KBM-7 (cell line): ENCODE measurements at places on chromosomes 4 and X.

- DNase-seq = no peak
These were observed 17.3 kb downstream of the SMPX start for GRCh38 chrX:21740329-21741274.

GRCh38 chr4:7897811-7898210, 41.9 kb downstream of the AFAP1 start:
- DNase-seq = no peak

GRCh38 chr4:54392479-54392878, 163.4 kb downstream of the PDGFRA start:
- DNase-seq = no peak

GRCh38 chrX:11888421-11888820, 130.4 kb downstream of the MSL3 start:
- DNase-seq = no peak

- DNase-seq = no peak
These were observed 2.1 kb downstream of the NAF1 start for GRCh38 chr4:163164591-163164990.

DNA sequence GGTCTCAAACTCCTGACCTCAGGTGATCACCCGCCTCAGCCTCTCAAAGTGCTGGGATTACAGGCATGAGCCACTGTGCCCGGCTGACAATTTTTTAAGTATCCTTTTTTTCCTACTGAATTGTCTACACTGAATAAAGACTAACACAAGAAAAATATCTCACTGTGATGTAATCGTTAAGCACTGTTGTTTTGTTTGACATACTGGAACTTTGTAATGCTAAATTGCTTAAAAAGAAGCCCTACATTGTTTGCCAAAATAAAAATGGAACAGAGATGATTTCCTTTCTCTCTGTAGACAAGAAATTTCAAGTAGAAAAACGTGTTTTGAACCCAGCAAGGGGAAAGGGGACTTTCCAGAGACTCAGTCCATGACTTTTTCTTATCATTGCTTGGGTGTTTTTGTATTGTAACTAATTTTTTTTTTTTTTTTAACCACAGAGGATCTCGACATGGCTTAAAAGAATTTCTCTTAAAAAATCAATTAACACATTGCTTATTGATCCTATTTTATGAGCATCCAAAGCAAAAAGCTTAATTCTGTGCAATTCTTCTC, 74.9 kb downstream of the TMEM156 start:
- DNase-seq = no peak

GRCh38 chr4:71941001-71941400, 90.8 kb upstream of the NPFFR2 start:
- peak; percentile 11 for DNase-seq

- DNase-seq = peak; percentile 51
These were observed 118.0 kb upstream of the WDFY3 start for GRCh38 chr4:85084371-85085094.

DNA sequence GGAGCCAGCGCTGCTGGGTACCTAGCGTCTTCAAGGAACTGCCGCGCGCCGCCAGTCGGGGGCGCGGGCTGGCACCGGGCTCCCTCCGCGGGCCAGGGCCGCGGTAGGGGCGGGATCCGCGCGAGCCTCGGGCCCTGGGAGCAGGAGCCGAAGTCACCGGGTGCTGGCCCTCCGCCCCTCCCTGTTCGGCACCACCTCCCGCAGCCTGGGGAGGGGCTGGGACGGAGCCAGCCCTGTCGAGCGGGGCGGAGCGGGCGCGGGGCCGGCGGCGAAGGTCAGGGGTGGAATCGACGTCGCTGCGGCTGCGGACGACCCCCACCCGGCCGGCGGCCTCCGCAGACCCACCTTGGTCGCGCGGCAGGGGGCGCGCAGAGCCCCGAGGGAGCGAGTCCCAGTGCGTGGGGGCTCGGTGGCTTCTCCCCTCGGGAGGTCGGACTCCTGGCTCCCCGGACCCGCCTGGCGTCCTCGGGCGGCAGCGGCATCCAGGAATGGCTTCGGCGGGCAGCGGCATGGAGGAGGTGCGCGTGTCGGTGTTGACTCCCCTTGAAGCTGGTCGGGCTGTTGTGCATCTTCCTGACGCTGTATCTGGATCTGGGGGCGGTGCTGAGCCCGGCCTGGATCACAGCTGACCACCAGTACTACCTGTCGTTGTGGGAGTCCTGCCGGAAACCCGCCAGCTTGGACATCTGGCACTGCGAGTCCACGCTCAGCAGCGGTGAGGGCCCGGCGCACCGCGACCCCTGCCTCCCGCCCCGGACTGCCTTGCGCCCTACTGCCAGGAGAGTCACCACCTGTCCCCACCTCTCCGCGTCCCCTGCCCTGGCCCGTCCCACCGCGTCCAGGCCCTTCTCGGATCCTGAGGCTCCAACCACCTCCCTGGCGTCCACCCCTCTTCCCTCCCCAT, 50.5 kb upstream of the FAM47C start:
- no peak for DNase-seq
